Stimulated activated CD4-positive, alpha-beta T cell treated with anti-CD3 and anti-CD28 coated beads, Interleukin-12 subunit alpha, Interleukin-12 subunit beta, amount 100 ng/mL, for 48 hours (primary cell): ENCODE measurements at places on chromosomes 1 and 21.
A peak's percentile ranks its signal among the peaks of the same experiment; 100 is the strongest.

- DNase-seq = no peak
These were observed 210.3 kb upstream of the USP24 start for GRCh38 chr1:55425310-55425930.

- DNase-seq = peak; percentile 73
These were observed 28.1 kb upstream of the RNF19B start for GRCh38 chr1:32992489-32993323.

- no peak for DNase-seq
These were observed 1.4 kb downstream of the TOMM20 start for GRCh38 chr1:235127203-235127602.

- DNase-seq = no peak
These were observed 23.2 kb upstream of the WDR26 start for GRCh38 chr1:224457782-224458144.

- no peak for DNase-seq
These were observed 120.0 kb downstream of the SETD4 start for GRCh38 chr21:35940074-35940927.

- no peak for DNase-seq
These were observed 664 bp upstream of the ADORA3 start for GRCh38 chr1:111504097-111504496.

- no peak for DNase-seq
These were observed 161.3 kb upstream of the USP25 start for GRCh38 chr21:15568516-15568915.

DNA sequence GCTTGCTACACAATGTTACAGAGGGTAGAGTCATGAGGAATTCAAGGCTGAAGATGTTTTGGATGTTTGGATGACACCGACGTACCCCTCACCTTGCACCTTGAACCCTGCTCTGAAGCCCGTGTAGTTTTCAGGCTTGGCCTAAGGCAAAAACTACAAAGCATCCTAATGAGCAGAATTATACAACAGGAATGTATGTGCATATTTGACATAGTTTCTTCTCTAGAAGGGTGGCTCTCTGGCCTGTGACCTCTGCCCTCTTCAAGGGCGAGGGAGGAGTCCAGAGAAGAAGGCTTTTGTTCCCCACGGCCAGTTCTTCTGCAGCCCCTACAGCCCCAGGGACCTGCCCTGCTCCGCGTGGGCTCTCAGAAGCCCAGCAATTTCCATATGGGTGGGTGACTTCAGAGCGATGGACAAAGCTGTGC, 43.3 kb downstream of the L1TD1 start:
- no peak for DNase-seq
